ENCODE measurements at places on chromosomes 1 and 21.

DNA sequence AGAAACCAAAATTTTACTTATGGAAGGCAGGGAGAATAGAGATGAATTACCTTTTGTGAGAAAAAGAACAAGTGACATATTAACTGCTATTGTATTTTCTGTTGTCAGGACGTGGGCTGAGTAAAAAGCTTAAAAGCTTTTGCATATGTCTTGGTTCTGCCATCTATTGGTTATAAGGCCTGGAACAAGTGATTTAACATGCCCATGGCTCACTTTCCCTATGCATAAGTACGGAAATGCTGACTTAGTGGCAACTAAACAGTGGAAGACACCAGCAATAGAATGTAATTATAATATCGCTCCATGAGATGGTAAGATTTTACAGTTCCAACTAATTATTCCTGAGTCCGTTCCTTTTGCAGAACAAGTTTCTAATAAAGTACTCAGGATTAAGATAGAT, 6.7 kb upstream of the CTSS start:
- DNase-seq: no peak

DNA sequence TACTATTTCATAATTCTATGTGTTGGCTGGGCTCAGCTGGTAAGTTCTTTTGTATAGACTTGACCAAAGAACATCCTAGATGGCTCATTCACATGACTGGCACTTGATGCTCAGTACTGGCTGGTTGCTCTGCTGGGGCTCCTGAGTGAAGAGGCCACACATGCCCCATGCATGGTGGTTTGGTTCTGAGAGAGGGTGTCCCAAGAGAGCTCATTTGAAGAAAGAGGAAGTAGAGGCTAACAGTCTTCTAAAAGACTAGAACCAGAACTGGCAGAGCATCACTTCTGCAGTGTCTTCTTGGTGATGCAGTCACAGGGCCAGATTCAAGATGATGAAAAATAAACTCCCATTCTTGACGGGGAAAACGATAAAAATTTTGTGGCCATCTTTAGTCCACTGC, 5.2 kb upstream of the BACH1 start:
- no peak for DNase-seq

DNA sequence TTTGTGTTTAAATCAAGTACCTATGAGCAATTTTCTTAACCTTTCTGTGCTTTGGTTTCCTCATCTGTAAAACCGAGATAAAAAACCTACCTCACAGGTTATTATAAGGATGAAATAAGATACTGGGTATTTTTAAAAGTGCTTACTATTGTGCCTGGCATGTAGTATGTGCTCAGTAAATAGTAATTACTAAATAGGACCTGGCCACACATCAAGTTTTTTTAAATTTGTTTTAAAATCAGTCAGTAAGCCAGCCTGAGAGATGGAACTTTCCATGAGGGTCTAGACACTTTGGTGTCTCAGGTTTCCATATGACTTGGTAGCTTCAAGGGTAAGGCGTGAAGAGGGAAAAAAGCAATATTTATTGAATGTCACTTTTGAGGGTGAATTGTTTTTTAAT, 7.0 kb upstream of the ATF3 start:
- DNase-seq: no peak

DNA sequence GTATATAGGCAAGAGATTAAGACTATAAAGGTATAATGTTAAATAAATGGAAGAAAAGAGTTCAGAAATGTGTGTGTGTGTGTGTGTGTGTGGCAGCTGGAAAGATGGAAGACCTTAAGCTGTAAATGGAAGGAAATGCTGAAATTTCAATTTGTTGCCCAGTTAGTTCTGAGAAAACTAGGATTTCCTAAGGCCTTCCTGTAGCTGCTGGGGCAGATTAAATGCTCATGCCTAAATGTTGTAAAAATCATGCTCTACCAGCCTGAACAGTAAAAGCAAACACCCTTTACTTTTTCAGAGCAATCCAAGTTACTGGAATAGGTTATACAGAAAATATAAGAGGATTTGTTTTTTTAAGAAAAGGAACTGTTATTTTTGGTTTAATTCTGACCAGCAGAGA, 8.3 kb downstream of the ADCY10 start:
- no peak for DNase-seq

- no peak for DNase-seq
Measured at GRCh38 chr1:232383455-232384123, 246.3 kb downstream of the SIPA1L2 start.

DNA sequence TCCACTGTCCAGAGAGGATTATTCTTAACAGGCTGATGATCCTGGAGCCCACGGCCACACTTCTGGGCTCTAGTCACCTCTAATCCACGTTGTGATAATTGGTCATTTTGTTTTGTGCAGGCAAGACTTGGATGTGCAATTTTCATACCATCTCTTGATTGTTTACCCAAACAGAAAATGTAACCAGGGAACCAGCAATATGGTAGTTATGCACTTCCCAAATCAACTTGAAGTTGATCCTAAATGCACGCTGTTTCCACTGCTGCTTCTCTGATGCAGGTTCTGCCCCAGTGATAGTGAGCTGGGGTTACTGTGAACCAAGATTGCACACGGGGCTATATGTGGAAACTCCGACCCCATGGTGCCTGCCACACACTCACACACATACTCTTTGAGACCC, 14.7 kb upstream of the KCNJ15 start:
- no peak for DNase-seq

DNA sequence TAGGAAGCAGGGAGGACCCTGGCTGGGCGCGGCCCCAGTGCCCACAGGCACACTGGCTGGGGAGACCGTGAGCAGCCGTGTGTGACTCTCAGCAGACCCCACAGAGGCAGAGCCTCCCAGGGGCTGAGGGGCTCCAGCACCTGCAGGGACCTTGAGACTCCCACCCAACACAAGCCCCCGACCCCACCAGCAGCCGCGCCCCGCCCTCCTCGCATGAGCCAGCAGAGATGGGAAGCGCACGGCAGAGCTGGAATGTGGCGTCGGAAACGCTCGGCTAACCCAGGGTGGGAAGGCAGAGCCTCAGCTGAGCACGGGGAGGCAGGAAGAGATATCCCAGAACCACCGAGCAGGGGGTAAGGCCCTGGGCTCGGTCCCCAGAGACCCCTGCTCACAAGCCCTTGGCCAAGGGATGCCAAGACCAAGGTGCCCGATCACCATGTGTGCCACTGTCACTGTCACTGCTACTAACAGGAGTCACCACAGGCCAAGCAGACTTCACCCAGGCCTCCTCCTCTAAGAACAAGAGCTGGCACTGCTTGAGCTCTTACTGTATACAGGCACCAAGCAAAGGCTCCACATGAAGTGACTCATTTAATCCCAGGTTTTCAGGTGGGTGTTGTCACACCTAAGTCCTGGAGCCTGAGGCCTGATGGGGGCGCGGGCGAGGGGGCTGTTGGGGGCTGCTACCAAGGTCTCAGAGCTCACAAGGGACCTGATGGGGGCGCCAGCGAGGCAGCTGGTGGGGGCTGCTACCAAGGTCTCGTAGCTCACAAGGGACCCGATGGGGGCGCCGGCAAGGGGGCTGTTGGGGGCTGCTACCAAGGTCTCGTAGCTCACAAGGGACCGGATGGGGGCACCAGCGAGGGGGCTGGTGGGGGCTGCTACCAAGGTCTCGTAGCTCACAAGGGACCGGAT, 20.1 kb downstream of the MEGF6 start:
- no peak for DNase-seq

DNA sequence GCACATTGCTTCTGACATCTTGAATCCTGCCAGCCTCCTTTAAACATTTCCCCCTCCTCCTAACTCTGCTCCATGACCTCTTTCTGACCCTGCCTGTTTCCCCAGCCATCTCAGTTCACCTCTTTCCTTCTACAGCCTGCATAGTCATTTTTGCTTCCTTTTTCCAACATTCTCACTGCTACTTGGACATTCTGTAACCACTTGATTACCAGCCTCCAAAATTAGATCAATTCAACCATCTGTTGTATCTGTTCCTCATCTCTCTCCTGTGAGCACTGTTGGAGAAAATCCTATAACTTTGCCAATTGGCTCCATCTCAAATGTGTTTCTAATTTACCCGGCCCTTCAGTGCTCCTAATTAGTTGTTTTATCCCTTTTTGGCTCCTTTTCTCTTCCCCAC, 27.5 kb upstream of the GPR88 start:
- DNase-seq: no peak

- no peak for DNase-seq
Measured at GRCh38 chr1:201590474-201590873, 51.5 kb downstream of the NAV1 start.

DNA sequence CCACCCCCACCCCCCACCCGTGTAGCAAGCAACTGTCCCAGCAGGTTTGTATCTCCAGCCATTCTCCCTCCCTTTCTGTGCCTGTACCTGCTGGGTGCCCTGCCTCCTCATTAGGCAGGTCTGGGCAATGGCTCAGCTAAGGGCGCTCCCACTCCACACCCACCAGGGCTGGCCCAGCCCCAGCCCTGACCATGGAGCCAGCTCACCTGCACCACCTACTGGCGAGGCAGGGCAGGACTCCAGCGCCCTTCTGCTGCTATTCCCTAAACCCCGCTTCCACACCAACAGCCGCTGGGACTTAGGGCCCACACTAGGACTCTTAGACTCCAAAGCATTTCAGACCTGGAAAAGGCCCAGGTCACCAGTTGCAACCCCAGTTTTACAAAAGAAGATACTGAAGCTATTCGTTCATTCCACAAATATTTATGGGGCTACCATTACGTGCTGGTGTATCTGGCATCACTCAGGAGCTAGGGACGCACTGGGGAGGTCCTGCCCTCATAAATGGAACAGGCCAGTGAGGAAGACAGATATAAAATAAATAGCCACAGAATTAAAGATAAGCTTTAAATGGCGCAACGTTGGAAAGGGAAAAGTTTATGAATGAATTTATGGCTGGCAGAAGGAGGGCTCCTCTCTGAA, 24.0 kb downstream of the PGLYRP3 start:
- no peak for DNase-seq

DNA sequence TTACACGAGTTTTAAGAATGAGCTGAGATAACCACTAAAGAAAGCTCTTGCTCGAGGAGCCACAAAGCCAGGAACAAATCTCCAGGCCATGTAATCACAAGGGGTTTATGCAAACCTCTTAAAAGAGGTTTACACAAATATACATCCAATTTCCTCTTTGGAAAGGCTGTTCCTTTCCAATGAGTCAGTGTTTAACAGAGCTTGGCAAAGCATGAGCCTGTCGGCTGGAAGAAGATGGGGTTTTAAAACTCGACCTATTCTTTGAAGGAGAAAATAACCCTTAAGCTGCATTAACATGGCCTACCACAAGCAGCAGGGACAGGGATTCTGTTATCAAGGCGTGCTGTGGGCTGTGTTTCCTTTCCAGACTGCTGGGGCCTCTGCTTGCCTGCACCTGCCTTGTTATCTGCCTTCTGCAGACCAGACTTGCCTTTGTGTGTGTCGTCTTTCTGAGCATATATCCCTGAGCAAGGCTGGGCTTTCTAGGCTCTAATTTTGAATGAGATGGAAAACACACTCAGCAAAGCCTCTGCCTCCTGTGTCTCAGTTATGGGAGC, 40.6 kb upstream of the CYP2J2 start:
- no peak for DNase-seq

GRCh38 chr1:194342484-194343262, 1156.3 kb upstream of the B3GALT2 start:
- no peak for DNase-seq

GRCh38 chr1:29392486-29393450, 156.4 kb downstream of the PTPRU start:
- DNase-seq: peak; percentile 64

DNA sequence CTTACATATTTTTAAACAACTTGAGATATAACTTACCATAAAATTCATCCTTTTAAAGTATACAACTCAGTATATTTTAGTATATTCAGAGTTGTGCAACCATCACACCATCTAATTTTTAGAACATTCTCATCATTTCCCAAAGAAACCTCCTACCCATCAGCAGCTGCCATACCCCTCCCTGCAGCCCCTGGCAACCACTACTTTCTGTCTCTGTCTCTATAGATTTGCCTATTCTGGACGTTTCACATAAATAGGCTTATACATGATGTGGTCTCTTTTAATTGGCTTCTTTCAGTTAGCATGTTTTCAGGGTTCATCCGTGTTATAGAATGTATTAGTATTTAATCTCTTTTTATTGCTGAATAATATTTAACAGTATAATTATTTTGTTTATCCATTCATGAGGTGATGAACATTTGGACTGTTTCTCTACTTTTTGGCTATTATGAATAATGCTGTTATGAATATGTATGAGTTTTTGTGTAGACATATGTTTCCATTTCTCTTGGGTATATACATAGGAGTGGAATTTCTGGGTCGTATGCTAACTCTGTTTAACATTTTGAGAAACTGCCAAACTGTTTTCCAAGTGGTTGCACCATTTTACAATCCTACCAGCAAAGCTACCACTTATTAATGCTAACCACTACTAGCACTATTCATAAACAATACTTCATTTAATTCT, 29.5 kb downstream of the WDR26 start:
- no peak for DNase-seq

DNA sequence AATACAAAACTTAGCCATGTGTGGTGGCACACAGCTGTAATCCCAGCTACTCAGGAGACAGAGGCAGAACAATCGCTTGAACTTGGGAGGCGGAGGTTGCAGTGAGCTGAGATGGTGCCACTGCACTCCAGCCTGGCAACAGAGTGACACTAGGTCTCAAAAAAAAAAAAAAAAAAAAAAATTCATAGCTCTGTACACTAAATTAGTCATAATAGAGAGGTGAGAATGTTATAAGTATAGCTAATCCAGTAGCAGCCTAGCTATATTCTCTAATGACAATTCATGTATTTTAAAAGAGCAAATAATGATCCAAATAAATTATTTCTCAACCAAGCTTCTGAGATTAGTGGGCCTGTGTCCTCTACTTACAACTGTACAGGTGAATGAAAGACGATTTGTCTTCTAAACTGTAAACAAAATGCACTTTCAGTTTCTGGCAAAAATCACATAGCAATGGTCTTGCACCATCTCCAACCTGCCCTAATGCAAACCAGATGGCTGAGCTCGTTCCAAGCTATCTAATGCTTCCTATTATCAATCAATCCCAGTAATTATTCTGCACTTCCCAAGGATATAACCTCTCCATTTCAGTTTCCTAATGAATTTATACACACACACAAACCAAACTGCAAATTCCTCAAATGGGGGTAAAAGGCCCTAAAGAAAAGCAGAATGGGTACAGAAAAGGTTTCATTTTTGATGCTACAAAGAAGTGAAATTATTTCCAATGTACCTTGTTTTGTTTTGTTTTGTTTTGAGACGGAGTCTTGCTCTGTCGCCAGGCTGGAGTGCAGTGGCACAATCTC, 56.5 kb downstream of the GATAD2B start:
- no peak for DNase-seq

DNA sequence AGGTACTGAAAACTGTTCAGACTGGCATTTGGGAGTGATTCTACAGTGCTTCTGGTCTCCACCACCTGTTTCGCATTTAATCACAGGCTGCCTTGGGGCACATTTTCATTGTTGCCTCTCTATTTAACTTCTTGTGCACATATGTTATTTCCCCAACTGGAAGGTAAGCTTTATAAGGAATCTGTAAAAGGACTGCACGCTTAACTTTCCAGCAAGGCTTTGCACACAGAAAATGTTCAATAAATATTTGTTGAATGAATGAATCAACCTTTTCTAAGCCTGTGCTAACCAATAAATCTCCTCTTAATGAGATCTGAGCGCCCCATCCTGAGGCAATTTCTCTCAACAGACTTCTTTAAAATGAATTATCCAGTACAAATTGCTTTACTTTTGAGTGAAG, 84.3 kb upstream of the ARHGAP29 start:
- no peak for DNase-seq

- DNase-seq: no peak
Measured at GRCh38 chr1:157523774-157524493, 28.4 kb downstream of the FCRL5 start.

- DNase-seq: no peak
Measured at GRCh38 chr1:1204425-1204920, 1.9 kb downstream of the TNFRSF18 start.

Data from vagina (tissue), 2 donors.